ENCODE measurements at places on chromosomes 3 and 15.
A peak's percentile ranks its signal among the peaks of the same experiment; 100 is the strongest.

DNA sequence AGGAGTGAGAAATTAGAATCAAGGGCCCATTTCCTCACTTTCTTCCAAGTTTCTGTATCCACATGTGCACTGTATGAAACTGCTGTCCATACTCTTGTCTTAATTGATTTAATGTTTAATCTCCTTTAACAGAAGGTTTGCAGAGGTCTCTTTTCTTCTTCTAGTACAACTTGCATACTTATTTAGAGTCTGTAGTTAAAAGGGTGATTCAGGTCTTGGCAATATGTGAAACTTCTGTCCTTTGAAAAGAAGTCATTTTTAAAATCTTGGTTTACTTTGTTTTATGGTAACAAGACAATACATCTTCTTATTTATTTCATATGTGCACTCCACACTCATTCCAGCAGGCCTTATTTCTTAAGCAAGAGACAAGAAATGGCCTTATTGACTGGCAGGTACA lies 25.8 kb downstream of the TMEM45A start:
- no peak for DNase-seq

DNA sequence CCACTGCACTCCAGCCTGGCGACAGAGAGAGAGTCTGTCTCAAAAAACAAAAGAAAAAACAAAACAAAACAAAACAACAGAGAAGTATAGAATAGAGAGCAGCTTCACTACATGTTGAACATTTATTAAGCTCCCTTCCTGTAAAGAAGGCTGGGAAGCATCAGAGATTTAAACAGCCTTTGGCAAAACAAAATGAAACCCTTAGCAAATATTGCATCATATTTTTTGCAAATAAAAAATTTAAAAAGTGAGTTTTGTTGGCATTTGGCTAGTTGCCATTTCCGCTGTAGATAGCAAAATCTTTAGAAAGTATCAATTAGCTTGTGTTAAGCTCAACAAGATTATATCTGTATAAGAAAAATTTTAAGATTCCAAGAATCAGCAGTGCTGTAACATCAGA lies 151.2 kb downstream of the SERPINI1 start:
- no peak for DNase-seq

GRCh38 chr3:55622116-55622515 lies 135.0 kb upstream of the WNT5A start:
- DNase-seq, result peak; percentile 65

- no peak for DNase-seq
These were observed 94.6 kb downstream of the GMNC start for GRCh38 chr3:190767851-190768250.

DNA sequence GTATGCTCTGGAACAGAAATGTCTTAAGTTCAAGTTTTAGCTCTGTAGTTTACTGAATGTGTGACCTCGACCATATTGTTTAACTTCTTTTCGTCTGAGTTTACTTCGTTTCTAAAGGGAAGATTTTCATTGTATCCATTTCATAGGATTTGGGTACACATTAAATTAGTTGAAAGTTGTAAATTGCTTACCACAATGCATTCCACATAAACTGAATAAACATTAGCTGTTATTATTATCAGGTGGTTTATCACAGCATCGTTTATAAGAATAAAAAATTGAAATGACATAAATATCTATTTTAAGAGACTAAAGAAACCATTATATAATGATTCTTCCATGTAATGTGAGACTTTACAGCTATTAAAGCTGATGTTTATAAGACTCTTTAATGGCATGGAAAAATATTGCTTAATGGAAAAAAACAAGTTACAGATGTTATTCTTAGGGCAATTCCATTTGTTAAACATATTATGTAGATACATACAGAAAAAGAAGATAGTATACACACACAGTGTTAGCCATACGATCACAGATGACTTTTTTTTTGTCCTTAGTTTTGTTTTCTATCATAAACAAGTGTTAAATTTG lies 342.3 kb upstream of the SGO1 start:
- no peak for DNase-seq
